BE2C (cell line): ENCODE measurements at places on chromosomes 1 and 21.
A peak's percentile ranks its signal among the peaks of the same experiment; 100 is the strongest.

- peak; percentile 59 for DNase-seq
Observed at GRCh38 chr1:175338387-175339135, 146.0 kb upstream of the KIAA0040 start.

DNA sequence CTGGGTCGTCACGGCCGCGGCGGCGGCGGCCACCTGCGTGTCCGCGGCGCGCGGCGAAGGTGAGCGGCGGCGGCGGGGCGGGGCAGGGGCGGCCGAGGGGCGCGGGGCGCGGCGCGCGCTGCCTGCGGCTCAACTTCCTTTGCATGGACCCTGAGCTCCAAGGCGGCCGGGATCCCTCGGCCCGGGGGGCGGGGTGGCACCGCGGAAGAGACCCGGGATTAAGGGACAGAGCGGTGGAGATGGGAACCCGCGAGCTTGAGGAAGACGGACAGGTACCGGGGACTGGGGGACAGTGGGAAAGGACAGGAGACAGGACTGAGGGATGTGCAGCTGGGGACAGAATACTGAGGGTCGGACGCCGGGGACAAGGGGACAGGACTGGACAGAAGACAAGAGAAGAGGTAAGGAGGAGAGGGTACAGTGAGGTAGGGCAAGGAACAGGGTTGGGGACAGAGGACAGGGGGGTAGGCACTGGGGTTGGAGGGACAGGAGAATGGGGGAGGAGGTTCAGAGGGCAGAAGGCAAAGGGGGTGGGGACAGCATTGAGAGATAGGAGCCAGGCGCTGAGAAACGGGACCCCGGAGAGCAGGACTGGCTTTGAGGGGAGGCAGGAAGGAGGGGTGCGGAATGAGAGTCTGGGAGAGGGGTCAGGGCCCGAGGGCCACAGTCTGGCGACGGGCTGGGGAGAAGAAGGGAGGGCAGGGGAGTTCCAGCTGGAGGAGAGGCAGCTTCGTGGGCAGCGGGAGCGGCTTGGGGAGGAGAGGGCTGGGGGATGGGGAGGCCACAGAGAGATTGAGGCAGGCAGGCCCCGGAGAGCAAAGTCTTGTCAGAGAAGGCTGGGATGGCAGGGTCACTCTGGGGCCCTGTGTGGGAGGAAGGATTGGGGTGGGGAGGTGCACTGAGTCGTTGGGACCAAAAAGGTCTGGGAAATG is 648 bp downstream of the EPHA8 start:
- no peak for DNase-seq

DNA sequence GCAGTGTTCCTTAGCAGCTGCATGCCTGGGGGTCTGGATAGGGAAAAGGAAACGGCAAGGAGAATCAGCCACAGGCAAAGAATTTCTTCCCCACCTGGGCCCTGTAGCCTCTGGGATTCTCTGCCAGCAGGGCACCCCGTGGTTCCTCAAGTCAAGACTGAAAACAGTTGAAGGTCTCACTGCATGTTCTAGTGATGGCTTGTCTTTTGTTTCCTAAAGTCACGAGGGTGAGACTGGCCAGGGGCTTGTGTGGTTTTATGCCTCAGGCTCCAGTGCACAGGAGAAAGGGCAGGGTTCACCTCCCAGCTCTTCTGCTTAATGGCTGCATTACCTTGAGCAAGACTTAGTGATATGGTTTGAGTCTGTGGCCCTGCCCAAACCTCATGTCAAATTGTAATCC is 53.2 kb upstream of the B3GALT5 start:
- DNase-seq = no peak

DNA sequence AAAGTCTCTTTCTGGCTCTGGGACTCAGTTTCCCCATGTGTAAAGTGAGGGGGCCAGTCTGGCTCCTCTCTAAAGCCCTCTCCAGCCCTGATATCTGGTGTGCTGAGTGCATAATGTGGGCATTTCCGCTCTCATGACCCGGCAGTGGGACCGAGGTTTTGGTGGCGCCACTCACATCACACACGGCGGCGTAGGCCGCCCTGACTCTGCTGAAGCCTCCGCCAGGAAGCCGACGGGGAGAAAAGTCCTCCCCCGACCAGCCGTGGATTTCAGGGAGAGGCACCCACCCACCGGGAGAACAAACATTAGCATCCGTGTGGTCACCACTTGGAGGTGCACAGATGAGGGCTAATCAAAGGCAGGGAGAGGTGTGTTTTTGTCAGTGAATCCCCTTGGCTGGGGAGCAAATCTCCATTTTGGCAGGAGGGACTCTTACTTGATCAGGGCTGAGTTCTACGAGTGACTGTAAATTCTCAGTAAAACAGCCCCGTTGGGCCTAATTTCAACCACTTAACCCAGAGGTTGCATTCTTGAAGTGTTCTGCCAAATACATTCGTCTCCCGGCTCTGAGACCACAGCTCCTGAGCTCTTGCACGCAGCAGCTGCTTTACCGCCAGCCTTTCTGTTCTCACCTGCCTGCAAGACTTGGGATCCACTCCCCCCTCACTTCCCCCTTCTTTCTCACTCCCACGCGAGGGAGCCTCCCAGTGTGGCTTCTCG is 118.2 kb downstream of the FOXD2 start:
- no peak for DNase-seq

DNA sequence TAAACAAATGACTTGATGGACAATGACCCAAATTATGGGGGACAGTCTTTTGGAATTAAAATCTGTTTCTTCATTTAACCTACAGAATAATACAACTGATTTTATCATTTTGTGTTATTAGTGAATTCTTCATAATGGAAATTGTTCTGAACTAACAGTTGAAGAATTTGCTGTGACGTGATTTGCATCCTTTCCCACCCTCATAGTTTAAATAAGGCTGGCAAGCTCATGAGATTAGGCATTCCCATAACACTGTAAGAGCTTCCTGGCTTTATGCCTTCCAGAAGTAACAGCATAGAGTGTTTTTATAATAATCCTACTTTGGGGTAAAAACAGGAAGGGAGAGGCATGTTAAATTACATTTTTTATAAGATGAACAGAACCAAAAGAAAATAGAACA is 95.7 kb downstream of the ATP6V1G3 start:
- no peak for DNase-seq

GRCh38 chr1:111302374-111302773 is 11.7 kb downstream of the CHIA start:
- no peak for DNase-seq

DNA sequence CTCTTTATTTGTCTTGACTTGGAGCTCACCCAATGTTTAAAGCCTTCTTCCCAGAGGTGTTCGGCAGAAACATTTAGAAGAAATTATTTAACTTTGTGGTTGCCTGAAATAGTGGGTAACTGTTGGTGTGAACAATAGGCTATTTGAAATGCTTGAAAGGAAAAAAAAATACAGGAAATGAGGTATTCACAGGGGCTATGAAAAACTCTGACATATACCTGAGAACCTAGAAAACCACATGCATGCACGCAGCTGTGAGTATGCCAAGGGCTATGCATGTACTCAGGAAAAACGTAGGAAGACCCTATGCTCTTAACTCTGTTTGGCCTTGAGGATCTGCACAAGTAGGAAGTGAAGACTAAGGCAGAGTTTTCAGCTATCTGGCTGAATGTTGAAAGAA is 16.4 kb upstream of the RNF186 start:
- no peak for DNase-seq

GRCh38 chr1:165189913-165190312 is 166.6 kb downstream of the LMX1A start:
- no peak for DNase-seq

GRCh38 chr1:204703826-204704612 is 18.5 kb upstream of the LRRN2 start:
- no peak for DNase-seq

- no peak for DNase-seq
Observed at GRCh38 chr1:187477103-187477502, 648.4 kb downstream of the PLA2G4A start.
